ENCODE measurements at places on chromosomes 1 and 21. TPM values are rescaled to one million over a fixed set of nuclear protein-coding genes. Genes with fewer than 3 reads are reported as not detected.

The DCDC2B gene
- total RNA-seq = not detected

The PTGS2 gene
- total RNA-seq = 30.9 TPM

The TFB2M gene
- 13.3 TPM for total RNA-seq

The TNFRSF4 gene
- total RNA-seq = not detected

The SPATC1L gene
- 0.72 TPM for total RNA-seq

The FCRL3 gene
- total RNA-seq = not detected

The SPATA45 gene
- total RNA-seq = not detected

The PDZK1IP1 gene
- total RNA-seq = 8.2 TPM

The DIRAS3 gene
- 7.6 TPM for total RNA-seq

The LAMB3 gene
- 64.2 TPM for total RNA-seq

The GJA4 gene
- 4.8 TPM for total RNA-seq

The ALPL gene
- 12.0 TPM for total RNA-seq

The CD52 gene
- not detected for total RNA-seq

The AJAP1 gene
- total RNA-seq = not detected

The COL16A1 gene
- 127 TPM for total RNA-seq

The ERO1B gene
- 32.7 TPM for total RNA-seq

The TMEM269 gene
- not detected for total RNA-seq

The AMPD1 gene
- not detected for total RNA-seq

The SELENBP1 gene
- 281 TPM for total RNA-seq

The IL6R gene
- 12.7 TPM for total RNA-seq

The SLC27A3 gene
- 74.2 TPM for total RNA-seq

The NCF2 gene
- 6.4 TPM for total RNA-seq

The CLK2 gene
- 77.6 TPM for total RNA-seq

The DIO1 gene
- total RNA-seq = not detected

The OR6Y1 gene
- not detected for total RNA-seq

The MROH9 gene
- not detected for total RNA-seq

The CHML gene
- 26.4 TPM for total RNA-seq

The TFAP2E gene
- total RNA-seq = not detected

The KRTAP13-2 gene
- not detected for total RNA-seq

The CD1E gene
- not detected for total RNA-seq

The GSTM5 gene
- total RNA-seq = 18.5 TPM

The AXDND1 gene
- total RNA-seq = not detected

The LHX8 gene
- total RNA-seq = not detected

The CFHR1 gene
- total RNA-seq = not detected

The PRAMEF15 gene
- total RNA-seq = not detected

The SLAMF7 gene
- total RNA-seq = 2.0 TPM

The LPAR3 gene
- 2.0 TPM for total RNA-seq

The NOTCH2 gene
- 191 TPM for total RNA-seq

The FAM110D gene
- total RNA-seq = not detected

The RPE65 gene
- total RNA-seq = 0.43 TPM

The PPM1J gene
- total RNA-seq = 0.87 TPM

The CHI3L2 gene
- not detected for total RNA-seq

The CFAP141 gene
- not detected for total RNA-seq

The TNFRSF14 gene
- total RNA-seq = 371 TPM

Measured in stomach (tissue), 19 donors.